ENCODE measurements at places on chromosomes 1 and 21.

DNA sequence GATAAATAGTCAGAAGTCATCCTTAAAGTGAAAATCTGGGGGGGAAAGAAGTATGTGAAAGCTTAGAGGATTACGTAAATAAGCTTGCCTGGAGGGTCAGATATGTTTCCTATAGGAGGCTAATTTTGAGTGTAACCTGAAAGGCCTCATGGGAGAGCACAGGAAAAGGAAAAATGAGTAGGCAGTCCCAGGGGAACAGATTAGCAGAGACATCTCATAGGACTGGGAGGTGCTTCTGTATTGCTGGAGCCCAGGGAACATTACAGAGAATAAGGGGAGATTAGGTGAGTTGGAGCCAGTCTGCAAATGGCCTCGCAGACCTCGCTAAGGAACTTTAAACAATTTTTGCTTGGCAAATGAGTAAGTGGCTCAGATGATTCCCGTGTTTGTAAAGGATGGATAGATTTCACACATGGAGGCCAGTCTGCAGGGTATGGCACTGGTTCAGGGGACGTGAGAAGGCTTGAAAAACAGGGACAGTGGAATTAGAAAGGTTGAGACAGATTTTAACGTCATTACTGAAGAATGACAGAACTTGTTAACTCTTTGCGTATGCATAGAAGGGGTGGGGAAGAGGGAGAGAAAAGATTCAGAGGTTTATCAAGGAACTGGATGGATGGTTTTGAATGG lies 149.1 kb downstream of the GREM2 start:
- DNase-seq = no peak

DNA sequence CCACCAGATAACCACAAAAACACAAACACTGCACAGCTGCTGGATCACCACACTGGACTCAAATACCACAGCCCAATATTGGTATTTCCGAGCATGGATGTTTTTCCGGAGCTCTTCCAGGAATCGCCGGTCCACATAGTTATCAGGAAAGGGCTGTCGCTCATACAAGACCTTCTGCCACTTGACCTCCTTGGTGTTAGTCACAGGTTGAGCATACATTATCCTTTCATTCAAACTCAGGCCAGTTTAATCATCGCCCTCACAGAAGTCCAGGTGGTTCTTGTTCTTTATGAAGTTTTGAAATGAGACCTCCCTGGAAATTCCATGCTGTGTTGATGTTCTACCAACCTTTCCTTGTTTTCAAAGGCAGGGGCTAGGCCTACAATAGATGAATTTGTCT lies 1.5 kb downstream of the PIGC start:
- DNase-seq = no peak

GRCh38 chr1:92210701-92211100 lies 7.0 kb upstream of the C1orf146 start:
- no peak for DNase-seq

- DNase-seq = no peak
These were observed 7.7 kb downstream of the POMGNT1 start for GRCh38 chr1:46190539-46190938.

- no peak for DNase-seq
These were observed 237.0 kb downstream of the GPATCH2 start for GRCh38 chr1:217393896-217394295.

DNA sequence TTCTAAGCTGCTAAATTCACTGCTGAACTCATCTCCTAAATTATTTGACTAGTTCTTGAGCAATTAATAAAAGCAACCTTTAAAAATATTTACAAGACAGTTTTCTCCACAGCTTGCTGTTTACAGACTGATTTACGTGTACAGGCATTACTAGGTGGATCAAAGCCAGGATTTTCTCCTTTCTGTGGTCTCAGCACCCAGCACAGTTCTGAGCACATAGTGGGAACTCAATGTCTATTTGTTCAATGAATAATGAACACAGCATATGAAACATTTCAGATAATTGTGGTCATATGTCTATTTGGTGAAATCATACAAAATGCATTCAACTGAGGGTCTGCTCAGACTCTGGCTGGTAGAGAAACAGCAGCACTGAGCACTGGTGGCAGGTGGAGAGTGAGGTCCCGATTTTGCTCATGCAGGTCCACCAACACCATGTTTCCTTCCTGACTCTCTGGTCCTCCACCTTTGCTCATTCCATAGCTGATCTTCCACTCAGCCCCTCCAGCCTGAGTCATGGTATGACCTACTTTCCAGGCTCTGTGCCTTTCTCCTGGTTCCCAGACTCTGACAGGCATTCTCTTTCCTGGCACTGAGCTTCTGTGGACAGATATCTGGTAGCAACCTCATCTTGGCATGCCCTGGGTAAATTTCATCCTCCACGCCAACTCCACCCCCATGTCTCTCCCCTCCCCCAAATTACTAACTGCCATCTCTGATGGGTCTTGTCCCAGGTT lies 311.3 kb downstream of the TGFB2 start:
- no peak for DNase-seq

GRCh38 chr1:89081005-89081404 lies 16.0 kb upstream of the GBP1 start:
- no peak for DNase-seq

DNA sequence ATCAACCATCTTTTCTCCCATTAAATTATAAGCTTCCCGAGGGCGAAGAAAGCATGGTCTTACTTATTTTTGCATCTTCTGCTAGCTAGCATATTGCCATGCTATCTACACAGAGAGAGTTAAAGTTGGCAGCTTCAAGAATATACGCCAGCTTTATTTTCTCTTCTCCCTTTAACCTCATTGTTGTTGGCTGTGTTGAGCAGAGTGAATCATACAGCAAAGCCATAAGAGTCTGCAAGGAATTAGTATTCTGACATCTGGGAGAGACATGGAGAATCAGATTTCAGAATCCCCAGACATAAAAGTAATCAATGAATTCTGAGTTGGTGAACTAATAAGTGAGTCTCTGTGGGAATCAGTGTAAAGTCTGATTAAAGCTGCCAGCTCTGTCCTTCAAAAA lies 649.6 kb upstream of the PTBP2 start:
- no peak for DNase-seq

DNA sequence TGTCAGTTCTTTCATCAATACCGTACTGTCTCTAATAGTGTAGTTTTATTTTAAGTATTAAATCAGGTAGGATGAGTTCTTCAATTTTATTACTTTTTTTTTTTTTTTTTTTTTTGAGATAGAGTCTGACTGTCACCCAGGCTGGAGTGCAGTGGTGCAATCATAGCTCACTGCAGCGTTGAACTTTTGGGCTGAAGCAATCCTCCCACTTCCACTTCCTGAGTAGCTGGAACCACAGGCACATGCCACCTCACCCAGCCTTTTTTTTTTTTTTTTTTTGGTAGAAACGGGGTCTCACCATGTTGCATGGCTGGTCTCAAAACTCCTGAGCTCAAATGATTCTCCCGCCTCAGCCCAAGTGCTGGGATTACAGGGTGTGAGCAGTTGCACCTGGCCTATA lies 44.3 kb downstream of the INAVA start:
- DNase-seq = no peak

GRCh38 chr1:230061801-230062200 lies 5.2 kb upstream of the GALNT2 start:
- no peak for DNase-seq

GRCh38 chr1:100955322-100955721 lies 59.4 kb downstream of the SLC30A7 start:
- DNase-seq = no peak

DNA sequence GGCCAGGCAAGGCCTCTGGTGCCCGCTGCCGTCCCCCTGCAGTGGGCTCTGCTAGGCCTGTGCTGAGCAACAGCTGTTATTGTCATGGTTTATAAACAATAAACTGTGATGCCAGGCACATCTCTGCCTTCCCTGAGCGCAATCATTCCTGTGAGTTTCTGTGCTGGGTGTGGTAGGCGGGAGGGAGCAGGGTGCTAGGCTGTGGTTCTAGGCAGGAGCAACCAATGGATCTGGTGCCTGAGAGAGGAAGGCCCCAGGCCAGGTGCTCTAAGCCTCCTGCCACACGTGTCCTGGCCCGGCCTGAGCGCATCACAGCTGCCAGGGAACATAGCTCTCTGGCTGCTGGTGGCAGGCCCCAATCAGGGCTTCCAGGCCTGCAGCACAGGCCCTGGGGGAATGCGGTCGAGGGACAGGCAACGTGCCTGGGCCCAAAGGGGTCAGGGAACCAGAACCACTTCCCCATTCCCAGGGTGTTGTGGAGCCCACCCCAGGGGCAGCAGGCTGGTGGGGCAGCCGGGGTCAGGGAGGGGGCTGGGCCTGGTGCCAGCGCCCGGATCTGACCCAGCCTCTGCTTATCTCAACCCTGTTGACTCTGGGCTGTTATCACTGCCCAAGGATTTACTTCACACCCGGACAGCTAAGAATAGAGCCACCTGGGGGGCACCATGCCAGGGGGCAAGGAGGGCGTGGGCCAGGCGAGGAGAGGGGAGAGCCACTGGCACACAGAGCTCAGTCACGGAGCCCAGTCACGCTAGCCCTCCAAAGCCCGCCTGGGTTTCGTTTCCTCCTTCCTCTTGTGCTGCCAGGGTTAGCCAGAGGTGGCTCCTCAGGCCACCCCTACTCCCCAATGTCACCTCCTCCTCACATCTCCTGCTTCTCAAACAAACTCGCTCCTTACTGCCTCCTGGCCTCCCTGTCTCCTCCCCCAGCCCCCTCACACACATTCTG lies 11.5 kb downstream of the TRIM46 start:
- DNase-seq = peak; percentile 73

DNA sequence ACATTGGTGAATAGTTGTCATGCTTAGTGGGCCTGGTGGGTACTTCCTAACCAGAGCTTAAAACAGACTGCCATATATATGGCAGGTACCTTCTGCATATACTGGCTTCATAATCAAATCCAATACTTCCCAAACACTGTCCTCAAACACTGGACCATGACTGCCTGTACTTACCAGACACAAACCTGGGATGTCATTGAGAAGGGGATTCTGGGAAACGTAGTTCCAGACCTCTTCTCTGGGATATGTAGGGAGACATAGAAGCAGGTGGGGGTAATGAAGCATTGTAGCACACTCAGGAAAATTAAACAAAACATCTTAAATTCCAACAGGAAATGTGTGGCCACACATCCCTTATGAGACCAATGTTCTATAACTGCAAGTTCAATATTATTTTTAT lies 76.5 kb upstream of the ADAMTS5 start:
- DNase-seq = no peak

- no peak for DNase-seq
These were observed 16.3 kb upstream of the H3-3A start for GRCh38 chr1:226046240-226046639.

- DNase-seq = no peak
These were observed 3.5 kb downstream of the KCNJ9 start for GRCh38 chr1:160084771-160085321.

- DNase-seq = no peak
These were observed 771.6 kb upstream of the CXADR start for GRCh38 chr21:16741141-16741665.

- DNase-seq = no peak
These were observed 6.2 kb downstream of the TMCO4 start for GRCh38 chr1:19793360-19794046.

DNA sequence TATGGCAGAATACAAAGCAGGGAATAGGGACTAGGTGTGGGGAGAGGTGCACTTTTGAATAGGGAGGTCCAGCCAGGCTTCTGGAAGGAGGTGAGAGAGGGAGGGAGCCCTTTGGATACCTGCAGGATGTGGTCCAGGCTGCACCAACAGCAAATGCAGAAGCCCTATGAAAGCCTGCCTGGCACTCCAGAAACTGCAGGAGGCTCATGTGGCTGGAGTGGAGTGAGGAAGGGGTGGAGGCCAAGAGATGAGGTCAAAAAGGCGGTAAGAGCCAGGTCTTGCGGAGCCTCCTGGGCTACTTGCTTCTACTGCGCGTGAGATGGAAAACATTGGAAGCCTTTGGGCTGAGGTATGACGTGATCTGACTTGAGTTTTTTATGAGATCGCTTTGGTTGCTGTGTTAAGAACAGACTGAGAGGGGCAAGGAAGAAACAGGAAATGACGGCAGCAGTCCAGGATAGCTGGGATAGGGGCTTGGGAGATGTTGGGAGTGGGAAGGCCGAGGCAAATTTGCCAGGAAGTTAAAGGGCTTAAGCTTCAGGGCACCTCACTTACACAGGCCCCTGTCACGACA lies 4.4 kb upstream of the BATF3 start:
- no peak for DNase-seq

GRCh38 chr1:113742515-113742914 lies 16.8 kb downstream of the PHTF1 start:
- no peak for DNase-seq
